Tibial nerve (tissue), 4 donors: ENCODE measurements at places on chromosomes 3 and 15. TPM values are rescaled to one million over a fixed set of nuclear protein-coding genes. Genes with fewer than 3 reads are reported as not detected.

GRCh38 chr3:12294885-12295580 lies 6.2 kb downstream of the PPARG start:
- no peak for DNase-seq
- H3K4me1 ChIP-seq, result no peaks in the 10 kb centered on the region
- no peak overlapping the region for H3K27ac ChIP-seq
- H3K27me3 ChIP-seq, result no peaks in the 10 kb centered on the region
- H3K4me3 ChIP-seq, result no peak overlapping the region
- no peaks in the 10 kb centered on the region for H3K36me3 ChIP-seq

DNA sequence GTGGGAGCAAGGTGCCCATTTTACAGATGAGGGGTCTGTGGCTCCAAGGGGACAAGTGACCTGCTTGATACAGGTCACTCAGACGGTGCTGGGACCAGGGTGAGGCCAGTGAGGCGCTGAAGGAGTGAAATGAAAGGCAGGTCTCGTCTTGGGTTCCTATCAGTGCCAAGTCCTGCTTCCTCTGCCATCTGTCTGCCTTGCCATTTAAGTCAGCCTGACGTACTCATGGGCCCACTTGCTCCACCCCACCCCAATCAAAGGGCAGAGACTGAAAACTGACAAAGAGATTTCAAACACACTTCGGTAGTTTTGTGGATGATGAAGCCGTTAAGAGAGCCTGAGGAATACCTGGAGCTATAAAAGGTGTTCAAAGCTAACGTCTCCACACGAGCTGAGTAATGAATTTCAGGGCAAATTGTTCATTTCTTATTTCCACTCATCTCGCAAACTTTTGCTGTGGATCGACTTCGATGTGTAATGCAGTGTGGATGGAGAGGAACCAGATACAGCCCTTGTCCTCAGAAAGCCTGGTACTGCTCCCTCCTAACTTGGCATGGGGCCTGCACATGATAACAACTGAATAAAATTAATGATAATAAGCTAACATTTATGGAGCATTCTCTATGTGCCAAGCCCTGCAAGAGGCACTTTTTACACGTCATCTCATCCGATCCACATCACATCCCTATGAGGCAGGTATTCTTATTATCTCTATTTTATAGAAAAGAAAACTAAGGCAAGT lies 36.6 kb downstream of the ATP2B2 start:
- H3K27me3 ChIP-seq, result peaks cover 14% of the 10 kb centered on the region
- H3K36me3 ChIP-seq, result no peaks in the 10 kb centered on the region
- H3K4me3 ChIP-seq, result no peak overlapping the region
- no peaks in the 10 kb centered on the region for H3K4me1 ChIP-seq

Gene PLXNB1
- total RNA-seq, result 313 TPM

Gene ELP6
- 23.2 TPM for total RNA-seq

Gene GOLGA6A
- 0.87 TPM for total RNA-seq

Gene TCF12
- total RNA-seq, result 170 TPM
